ENCODE measurements at places on chromosomes 7 and 10.

GRCh38 chr7:47967123-47967522 lies 12.3 kb downstream of the HUS1 start:
- DNase-seq: no peak

DNA sequence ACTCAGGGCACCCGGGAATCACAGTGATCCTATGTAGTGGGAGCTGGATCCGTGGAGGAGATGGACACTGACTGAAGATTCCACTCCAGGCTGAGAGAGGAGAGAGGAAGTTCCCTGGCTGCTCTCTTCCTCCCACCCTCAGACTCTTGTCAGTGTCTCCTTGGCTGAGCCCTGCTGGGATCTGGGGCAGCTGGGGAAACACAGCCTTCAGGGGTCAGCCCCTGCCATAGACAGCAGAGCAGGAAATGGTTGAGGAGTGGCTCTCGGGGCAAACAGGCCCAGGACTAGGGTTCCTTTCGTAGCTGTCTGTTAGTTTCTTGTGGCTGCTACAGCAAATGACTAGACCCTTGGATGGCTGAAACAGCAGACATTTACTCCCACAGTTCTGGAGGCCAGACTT lies 174.4 kb upstream of the BMPER start:
- DNase-seq: no peak

GRCh38 chr10:114821915-114822443 lies 399 bp downstream of the FHIP2A start:
- peak; percentile 72 for DNase-seq

DNA sequence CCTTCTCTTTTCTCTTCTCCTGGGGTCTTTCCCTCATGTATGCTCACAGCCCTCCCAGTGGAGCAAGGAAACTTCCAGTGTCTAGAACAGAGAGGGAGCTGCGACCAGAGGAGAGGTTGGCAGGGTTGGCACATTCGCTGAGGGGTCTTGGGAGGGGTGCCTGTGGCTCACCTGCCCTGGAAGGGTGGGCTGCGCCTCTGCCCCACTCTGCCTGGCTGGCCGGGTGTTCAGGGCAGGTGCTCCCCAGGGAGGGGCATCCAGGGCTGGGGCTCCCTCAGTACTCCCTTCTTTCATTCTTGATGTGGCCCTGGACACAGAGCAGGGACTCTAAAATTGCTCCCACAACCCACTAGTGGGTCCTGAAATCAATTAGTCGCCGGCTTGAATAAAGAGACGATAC lies 16.9 kb downstream of the SHH start:
- DNase-seq: no peak

DNA sequence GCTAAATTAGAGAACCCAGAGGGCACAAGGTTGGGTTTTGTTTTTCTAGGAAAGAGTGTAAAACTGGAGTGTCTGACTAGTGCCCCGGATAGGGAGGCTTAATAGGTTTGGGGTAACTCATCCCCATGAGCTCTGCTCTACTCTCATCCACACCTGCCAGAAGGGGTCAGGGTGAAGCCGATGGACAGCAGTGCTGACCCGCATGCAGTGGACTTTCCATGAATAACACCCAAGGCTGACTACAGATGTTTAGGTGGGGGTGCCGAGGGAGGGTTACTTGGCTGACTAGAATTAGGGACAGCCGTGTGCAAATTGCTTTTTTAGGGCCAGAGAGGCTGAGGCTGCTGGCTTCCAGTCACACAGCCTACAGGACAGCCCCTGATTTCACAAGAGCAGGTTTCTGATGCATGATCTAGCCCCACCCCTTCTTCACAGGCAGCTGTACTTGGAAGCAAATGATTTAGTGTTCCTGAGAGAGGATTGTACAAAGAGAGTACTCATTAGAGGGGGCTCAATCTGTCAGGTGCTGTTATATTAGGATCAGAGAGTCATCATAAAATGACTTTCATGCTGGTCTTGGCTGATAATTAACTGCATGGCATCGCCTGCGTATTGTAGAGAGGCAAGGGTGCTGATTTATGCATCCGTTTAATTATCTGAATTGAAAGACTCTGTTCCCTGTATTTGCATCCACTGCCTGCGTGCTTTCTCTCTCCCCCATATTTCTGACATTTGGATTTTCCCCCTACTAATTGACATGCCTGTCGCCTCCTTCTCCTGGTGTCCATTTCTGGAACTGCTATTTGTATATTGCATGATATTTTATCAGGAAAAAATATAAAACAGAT lies 9.5 kb downstream of the INHBA start:
- peak; percentile 91 for DNase-seq

- peak; percentile 24 for DNase-seq
These were observed 103.7 kb upstream of the ZMIZ1 start for GRCh38 chr10:78964952-78965633.

All from spinal cord (tissue), 10 donors.